ENCODE measurements at places on chromosomes 6 and 20.

- DNase-seq, result no peak
These were observed 264.4 kb upstream of the SULF2 start for GRCh38 chr20:48049641-48050040.

DNA sequence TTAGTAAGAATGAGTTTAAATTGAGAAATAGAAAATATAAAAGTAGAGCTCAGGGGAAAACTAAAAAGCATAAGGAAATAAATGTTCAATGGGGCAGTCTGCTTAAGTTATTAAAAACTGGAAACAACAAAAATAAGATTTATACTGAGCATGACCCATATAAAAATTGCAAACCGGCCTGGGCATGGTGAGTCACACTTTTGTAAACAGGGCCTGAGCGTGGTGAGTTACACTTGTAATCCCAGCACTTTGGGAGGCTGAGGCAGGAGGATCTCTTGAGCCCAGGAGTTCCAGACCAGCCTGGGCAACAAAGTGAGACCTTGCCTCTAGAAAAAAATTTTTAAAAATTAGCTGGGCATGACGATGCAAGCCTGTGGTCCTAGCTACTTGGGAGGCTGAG is 74.6 kb downstream of the TMEM244 start:
- no peak for DNase-seq

DNA sequence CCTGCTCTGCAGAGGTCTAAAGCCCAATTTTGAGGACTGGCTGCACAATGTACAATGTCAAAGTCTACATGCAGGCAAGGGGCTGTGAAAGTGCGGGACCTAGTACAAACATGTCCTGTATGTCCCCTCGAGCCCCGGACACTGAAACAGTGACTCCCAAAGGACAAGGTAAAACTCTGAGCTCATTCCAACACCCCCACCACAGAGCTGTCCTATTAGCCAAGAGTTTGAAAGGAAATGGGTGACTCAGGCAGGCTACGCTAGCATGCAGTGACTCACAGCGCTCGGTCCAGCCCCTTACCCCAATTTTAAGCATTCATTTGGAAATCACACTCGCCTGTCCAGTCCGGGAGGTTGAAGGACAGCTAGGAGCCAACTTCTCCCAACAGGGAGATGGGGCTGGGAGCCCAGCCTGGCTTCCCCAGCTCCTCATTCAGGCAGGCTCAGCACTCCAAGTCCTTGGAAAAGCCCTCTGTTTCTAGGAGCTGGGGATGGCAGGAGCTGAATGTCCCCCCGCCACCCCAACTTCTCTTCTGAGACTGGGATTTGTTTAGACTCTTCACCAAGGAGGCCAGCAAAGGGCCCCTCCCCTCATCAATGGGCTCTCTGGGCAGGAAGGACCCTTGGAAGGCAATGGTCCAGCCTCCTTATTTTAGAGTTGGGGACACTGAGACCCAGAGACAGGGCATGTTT is 3.9 kb downstream of the SDC4 start:
- no peak for DNase-seq

DNA sequence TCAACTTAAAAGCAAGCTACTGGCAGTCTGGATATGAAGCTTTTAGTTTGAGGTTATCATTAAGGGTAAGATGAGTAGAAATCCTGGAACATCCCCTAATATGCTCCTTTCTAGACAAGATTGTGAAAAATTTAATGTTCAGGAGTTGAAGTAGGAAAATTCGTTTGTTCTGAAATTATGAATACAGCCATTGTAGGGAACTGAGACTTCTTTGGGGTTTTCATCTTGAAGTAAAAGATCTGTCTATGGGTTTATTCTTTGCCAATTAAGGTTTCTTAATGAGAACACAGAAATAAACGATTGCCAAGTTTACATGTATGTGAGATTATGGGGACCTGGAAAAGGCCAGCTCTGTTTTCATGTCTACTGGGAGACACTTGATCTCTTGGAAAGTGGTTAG is 225.6 kb upstream of the MOCS1 start:
- DNase-seq, result no peak

DNA sequence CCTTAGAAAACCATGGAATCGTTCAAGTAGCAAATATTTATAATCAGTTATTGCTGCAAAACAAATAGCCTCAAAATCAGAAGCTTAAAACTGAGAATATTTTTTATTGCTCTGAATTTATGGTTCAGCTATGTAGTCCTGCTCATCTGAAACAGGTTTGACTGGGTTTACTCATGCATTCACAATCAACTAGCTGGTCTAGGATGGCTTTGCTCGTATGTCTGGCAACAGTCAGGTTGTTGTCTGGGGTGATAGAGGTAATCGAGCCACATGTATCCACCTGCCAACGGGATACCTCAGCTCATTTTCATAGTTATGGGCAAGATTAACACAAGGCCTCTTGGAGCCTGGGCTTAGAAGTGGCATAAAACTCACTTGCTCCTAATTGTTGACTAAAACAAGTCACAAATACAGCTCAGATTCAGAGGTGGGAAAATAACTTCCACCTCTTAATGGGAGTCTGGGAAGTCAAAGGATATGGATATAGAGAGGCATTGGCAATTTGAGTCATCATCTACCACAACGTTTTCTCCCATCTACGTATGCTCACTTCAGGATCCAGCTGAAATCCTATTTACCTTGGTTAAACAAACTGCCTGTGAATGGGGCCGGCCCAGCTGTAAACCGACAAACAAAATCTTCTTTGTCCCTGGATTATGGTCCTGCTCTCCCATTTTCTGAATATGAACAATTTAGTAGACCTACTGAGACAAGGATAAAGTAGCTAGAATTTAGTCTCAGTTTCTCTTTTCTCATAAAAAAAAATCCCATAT is 54.5 kb upstream of the TENT5A start:
- DNase-seq, result no peak

GRCh38 chr20:4216142-4216735 is 200.9 kb upstream of the RNF24 start:
- no peak for DNase-seq

GRCh38 chr6:43743682-43744381 is 26.2 kb upstream of the VEGFA start:
- no peak for DNase-seq
